NCI-H1417 treated with DMSO at 0.1 percent for 48 hours (cell line): ENCODE measurements at places on chromosomes 11 and 22.

- DNase-seq, result no peak
Observed at GRCh38 chr11:103714246-103714645, 322.2 kb upstream of the DDI1 start.

- DNase-seq, result no peak
Observed at GRCh38 chr11:65778901-65779668, 1.7 kb downstream of the AP5B1 start.

DNA sequence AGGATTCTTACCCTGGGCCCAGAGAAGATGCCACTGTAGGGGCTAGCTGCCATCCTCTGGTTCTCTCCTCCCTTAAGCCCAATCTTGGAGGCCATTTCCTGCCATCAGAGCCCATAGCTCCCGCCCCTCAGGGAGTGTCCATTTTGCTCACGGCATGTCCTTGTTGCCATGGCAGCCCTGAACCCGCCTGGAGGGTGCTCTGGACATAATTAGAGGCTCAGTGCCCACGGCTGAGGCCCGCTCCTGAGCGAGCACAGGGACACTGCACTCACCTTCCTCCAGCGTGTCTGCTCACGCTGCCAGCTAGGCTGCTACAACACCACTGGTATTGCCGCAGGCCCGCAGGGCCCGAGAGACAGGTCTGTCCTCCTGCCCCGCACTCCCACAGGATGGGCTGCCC lies 11.1 kb upstream of the SUSD2 start:
- no peak for DNase-seq

DNA sequence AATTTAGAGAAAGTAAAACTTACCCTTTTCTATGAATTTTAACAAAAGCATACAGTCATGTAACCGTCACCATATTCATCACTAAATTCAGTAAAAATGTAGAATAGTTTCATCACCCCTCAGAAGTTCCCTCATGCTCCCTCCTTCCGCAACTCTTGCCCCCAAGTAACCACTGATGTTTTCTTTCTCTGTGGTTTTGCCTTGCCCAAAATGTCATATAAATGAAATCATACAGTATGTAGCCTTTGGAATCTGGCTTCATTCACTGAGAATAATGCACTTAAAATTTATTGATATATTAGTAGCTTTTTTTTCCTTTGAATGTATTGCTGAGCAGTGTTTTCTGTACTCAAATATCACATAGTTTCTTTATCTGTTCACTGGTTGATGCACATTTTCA lies 60.1 kb downstream of the DCUN1D5 start:
- no peak for DNase-seq

GRCh38 chr11:36458129-36458915 lies 51.8 kb downstream of the TRAF6 start:
- DNase-seq, result no peak

GRCh38 chr11:94449437-94449836 lies 44.2 kb downstream of the MRE11 start:
- DNase-seq, result no peak

GRCh38 chr11:17693531-17693930 lies 25.8 kb upstream of the MYOD1 start:
- DNase-seq, result no peak

GRCh38 chr11:46302866-46303265 lies 25.4 kb downstream of the CREB3L1 start:
- no peak for DNase-seq

- DNase-seq, result no peak
Observed at GRCh38 chr22:24142241-24142640, 39.0 kb upstream of the SUSD2 start.

- no peak for DNase-seq
Observed at GRCh38 chr11:64868904-64869570, 9.4 kb downstream of the EHD1 start.

DNA sequence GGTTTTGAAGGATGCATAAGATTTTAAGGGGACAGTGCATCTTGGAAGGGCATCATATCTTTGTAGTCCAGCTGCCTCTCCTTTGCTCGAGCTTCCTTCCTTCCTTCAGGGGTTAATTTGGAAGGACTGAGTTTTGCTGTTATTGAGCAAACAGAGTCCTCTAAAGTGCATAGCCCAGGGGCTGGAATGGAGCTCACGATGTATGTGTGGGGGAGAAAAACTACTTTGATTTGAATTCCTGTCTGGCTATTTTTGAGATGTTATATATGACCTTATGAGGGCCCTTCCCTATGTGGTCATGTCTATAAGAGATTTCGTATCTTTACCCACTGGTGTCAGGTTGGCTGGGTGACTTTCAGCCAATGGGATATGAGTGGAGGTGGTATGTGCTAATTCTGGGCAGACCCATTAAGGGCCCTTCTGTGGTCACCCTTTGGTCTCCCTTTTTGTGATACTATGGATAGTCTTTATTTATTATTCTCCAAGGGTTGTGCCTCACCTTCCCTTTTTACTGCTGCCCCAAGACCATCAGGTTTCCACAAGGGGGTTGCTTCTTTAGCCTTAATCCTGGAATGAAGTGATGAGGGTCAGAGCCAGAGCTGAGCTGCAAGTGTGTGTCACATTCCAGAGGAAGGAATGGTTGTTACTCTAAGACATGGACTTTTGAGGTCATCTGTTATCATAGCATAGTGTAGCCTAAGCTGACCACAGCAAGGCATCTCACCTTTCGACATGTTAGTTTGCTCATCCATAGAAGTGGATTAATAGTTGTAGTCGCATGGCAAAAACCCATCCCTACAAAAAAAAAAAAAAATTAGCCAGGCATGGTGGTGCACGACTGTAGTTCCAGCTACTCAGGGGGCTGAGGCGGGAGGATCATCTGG lies 54.6 kb downstream of the LRRC74B start:
- no peak for DNase-seq

- no peak for DNase-seq
Observed at GRCh38 chr11:72254299-72254993, 10.5 kb upstream of the PHOX2A start.

- DNase-seq, result no peak
Observed at GRCh38 chr11:47171856-47172255, 4.8 kb downstream of the ARFGAP2 start.

- peak; percentile 81 for DNase-seq
Observed at GRCh38 chr11:65491614-65492386, 7.0 kb upstream of the MALAT1 start.

GRCh38 chr11:14203321-14203720 lies 155.7 kb downstream of the RRAS2 start:
- DNase-seq, result no peak

DNA sequence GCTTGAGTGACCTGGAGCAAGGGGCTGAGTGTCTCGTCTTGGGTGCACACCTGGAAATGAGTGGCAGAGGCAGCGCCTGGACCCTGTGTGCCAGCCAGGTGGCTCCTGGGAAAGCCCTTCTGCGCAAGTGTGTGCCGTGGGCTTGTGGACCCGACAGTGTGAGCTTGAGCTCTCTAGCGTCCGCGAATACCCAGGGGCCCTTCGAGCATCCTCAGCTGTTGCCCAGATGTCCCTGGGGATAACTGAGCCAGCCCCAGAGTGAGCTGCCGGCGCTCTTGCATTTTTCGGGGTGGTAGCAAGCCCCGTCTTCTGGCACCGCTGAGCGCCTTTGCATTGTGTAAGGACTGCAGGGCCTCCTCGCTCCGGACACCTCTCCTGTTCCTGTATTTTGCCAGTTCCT lies 399.2 kb downstream of the TBC1D22A start:
- DNase-seq, result no peak

- DNase-seq, result no peak
Observed at GRCh38 chr11:81339521-81339920, 1394.1 kb downstream of the FAM181B start.

GRCh38 chr11:58685973-58686722 lies 45.6 kb downstream of the GLYAT start:
- no peak for DNase-seq

GRCh38 chr11:73176145-73176873 lies 34.2 kb upstream of the FCHSD2 start:
- no peak for DNase-seq

- no peak for DNase-seq
Observed at GRCh38 chr22:35133702-35134380, 67.9 kb downstream of the ISX start.

DNA sequence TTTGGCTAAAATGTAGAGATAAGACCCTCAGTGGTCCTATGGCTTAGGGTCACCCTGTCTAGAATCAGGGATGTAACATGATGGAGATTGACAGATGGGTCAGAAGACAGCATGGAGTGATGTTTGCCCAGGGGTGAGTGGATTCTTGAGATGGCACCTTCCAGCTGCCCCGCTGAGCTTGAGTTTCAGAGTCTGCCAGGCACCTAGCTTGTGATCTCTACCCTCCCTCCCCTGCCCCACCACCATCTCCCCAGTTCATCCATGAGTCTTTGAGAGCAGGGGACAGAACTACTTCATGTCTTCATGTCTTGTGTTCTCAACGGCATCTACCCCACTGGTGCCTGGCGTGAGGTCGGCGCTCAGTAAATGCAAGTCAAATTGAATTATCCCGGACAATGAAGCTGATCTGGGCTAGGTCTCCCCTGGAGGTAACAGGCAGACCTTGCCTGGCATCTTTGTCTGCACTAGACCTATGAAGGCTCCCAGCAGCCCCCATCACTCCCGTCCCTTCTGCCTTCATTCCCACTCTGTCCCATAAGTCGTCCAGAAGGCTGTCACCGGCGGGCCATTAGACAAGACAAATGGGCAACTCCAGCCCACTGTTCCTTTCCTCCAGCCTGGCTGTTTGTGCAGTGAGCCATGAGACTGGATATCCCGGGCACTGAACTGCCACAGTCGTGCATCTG lies 239.2 kb upstream of the TBCEL start:
- DNase-seq, result no peak

DNA sequence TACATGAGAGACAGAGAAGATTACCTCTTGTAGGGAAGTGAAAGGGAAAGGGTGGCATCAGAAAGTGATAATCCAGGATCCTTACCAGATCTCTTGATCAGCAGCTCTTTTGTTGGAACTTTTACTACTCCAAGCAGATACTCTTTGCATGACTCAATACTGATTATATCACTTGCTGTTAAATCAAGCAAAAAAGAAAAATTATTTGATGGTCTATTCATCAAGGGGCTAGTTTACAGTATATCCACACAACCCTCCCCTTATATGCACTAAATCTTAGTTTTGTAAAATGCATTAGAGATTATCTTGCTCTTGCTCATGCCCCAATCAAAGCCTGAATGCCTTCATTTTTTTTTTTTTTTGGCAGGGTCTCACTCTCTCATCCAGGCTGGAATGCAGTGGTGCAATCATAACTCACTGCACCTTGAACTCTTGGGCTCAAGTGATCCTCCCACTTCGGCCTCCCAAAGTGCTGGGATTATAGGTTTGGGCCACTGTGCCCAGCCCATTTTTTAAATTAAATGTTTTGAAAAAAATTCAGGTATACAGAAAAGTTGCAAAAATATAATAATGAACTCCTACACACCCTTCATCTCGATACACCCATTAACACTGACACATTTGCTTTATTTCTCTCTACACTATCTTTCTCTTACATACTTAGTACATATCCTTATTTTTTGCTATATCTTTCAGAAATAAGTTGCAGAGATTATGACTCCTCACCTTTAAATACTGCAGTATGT lies 76.1 kb upstream of the UCP3 start:
- no peak for DNase-seq

- DNase-seq, result no peak
Observed at GRCh38 chr11:80616070-80616800, 1175.4 kb upstream of the TENM4 start.

- DNase-seq, result no peak
Observed at GRCh38 chr11:33773404-33773986, 825 bp downstream of the FBXO3 start.

DNA sequence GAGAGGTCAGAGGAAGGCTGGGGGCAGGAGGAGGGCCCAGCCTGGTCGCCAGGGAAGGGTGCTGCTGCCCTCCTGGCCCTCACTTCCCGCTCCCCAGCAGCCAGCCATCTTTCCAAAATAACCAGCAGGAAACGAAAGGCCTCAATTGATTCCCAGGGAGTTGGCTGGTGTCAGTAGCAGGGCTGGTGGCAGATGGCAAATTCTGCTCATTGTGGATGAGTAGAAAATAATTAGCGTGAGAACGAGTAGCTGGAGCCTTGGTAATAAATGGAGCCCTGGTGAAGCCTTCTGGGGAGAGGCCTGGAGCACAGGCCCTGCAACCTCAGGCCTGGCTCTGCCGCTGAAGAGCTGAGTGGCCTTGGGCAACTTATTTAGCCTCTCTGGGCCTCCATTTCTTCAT lies 31.3 kb downstream of the DAGLA start:
- peak; percentile 41 for DNase-seq

GRCh38 chr11:92875473-92875872 lies 94.0 kb upstream of the MTNR1B start:
- no peak for DNase-seq

DNA sequence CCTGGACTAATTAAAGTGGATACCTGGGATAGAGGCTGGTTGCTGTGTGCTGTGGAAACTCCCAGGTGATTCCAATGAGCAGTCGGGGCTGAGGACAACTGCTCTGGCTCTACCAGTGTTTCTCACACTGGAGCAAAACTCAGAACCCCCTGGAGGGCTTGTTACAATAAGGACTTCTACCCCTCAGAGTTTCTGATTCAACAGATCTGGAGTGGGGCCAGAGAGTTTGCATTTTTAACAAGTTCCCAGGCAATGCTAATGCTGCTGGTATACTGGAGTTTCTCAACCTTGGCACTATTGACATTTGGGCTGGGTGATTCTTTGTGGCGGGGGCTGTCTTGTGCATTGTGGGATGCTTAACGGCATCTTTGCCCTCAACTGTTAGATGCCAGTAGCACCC lies 353.7 kb downstream of the MIAT start:
- no peak for DNase-seq

DNA sequence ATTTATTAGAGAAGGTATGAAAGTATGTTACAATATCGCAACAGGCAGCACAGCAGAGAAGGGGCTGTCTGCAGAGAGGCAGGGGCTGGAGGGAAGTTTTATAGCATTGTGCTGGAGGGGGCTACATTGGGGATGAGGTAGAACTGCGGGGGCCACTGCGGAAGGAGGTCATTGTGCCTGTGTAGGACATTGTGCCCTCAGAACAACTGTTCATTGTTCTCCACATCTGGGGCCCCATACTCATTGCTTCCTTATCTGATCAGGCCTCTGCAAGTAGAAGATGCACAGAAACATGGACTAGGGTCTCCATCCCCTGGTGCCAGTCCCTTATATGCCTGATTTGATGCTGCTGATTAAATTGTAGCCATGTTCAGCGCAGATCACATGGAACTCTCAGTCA lies 12.1 kb downstream of the NADSYN1 start:
- DNase-seq, result no peak

GRCh38 chr11:73158356-73159051 lies 16.4 kb upstream of the FCHSD2 start:
- no peak for DNase-seq

- no peak for DNase-seq
Observed at GRCh38 chr22:20549232-20549841, 41.9 kb downstream of the MED15 start.

- no peak for DNase-seq
Observed at GRCh38 chr11:2837096-2837601, 48.4 kb downstream of the CDKN1C start.
